ENCODE measurements at places on chromosomes 5 and 9.

GRCh38 chr5:78638423-78638822 is 10.1 kb downstream of the LHFPL2 start:
- no peak for DNase-seq

DNA sequence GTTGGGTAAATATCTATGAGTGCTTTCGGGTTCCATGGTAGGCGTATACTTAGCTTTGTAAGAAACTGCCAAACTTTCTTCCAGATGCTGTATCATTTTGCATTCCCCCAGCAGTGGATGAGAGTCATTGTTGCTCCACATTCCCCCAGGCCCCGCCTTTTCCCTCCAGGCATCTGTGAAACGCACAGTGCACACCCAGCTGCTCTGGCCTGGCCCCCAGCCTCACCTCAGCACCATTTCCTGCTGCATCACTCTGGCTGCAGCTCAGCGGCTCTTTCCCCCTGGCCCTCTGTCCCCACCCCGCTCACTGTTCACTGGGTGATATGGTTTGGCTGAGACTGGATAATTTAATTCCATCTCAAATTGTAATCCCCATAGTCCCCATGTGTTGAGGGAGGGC is 76.6 kb upstream of the SPTLC1 start:
- no peak for DNase-seq

- DNase-seq = no peak
Measured at GRCh38 chr9:120490888-120491595, 88.9 kb downstream of the CDK5RAP2 start.

- DNase-seq = no peak
Measured at GRCh38 chr9:111630964-111631213, 245 bp upstream of the DNAJC25 start.

GRCh38 chr5:134845335-134845851 is 375 bp upstream of the C5orf24 start:
- no peak for DNase-seq

DNA sequence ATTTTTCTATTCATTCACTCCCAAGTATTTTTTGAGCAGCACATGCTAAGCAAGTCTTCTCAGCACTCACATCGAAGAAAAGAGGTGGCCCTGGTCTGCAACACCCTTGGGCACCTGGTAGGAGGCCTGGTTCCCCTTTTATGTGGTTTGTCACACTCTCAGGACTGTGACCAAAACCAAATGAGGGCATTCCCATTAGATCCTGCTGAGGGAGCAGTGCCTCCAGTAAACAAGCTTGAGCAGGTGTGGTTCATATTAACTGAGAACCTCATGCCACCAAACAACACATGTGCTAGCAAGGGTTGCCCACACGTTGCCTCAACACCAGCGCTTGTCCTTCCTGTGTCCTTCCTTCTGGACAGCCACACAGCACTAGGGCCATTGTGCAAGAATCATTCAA is 26.9 kb upstream of the SYK start:
- DNase-seq = no peak

DNA sequence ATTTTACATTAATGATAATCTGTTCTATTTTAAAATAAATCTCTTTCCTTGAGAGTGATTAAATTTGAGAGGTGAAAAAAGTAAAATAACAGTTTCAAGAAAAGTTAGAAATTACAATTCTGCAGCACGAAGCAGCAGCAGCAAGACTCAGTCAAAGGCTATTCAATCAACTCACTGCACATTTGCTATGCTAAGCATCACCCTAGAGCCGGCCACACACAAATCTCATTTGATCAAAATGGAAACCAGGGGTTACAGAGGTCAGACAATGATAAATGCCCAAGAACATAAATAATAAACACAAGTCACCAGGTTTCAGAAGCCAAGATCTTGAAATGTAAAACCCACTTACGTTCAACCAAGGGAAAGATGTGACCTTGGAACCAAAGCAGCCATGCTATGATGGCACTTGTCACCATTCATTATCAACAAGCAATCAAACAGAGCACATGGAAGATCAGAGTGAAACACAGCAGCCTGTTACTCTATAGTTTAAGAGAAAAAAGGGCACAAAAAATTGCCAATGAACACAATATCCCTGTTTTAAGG is 136.0 kb downstream of the EPB41L4A start:
- DNase-seq = no peak

- no peak for DNase-seq
Measured at GRCh38 chr5:79035237-79035636, 34.2 kb downstream of the DMGDH start.

DNA sequence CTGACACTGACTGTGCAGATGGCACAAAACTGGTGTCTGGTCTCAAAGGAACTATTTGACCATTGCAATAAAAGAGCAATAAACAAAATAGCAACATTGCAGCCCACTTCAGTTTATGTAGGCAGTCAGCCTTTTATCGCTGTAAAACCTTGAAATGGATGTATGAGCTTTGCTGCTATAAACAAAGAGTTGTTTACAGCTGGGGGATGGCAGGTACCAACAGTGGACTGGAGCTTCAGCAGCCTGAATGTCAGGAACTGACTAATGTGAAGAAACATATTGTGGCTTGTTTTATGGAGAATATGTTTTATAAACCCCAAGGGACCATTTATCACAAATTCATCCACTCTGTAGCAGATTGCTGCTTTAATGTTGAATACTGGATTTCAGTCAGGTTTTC is 78.0 kb downstream of the PTPRD start:
- DNase-seq = no peak

DNA sequence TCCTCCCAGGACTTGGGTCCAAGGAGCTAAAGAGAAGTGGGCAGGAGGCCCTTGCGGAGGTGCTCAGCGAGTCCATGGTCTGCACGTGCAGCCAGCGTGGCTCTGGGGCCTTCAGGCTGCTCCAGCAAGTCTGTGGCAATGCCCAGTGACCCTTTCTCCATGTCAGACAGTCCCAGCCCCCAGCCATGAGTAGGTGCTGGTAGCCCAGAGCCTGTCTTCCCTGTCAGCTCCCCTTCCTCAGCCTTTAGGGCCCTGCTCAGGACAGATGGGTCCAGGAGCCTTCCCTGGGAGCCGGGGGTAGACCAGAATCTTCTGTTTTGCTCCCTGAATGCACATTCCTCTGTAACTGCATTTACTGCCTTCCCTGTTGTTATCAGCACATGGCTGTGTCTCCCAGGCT is 147.2 kb upstream of the IRX2 start:
- no peak for DNase-seq

GRCh38 chr9:78601957-78602565 is 305.1 kb downstream of the PSAT1 start:
- no peak for DNase-seq

DNA sequence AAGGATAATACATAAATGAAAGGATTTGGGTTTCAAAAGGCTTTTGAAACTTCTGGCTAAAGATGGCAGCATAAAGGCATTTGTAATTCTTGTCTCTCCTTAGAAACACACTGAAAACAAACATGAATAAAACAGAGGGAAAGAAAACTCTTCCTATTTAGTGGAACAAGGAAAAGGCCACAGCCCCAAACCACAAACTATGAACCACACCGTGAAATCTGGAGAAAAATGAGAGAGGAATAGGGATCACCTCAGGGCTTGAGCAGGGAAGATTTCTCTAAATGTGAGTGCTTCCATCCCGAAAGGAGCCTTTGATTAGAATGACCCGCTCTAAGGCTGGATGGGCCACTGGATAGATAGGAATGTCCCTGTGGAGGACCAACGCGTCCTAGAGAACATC is 119.6 kb downstream of the SEC61B start:
- no peak for DNase-seq

DNA sequence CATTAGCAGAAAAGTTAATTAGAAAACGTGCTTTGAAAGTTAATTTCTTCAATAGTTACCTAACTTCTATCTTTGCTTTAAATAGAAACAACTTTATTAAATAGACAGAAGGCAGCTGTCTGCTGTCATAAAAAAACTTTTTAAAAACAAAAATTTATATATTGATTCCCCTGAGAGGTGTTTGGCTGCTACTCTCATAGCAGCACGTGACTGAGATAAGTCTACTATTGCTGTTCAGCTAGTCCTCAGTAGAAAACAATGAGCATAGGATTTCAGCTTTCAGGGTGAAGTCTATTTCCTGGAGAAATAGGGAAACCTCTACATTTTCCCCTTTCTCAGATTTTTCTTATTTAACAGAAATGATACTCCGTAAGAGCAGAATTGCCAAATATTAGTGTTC is 135.0 kb upstream of the FBN2 start:
- DNase-seq = no peak

- peak; percentile 4 for DNase-seq
Measured at GRCh38 chr9:4490705-4491625, 697 bp downstream of the SLC1A1 start.

DNA sequence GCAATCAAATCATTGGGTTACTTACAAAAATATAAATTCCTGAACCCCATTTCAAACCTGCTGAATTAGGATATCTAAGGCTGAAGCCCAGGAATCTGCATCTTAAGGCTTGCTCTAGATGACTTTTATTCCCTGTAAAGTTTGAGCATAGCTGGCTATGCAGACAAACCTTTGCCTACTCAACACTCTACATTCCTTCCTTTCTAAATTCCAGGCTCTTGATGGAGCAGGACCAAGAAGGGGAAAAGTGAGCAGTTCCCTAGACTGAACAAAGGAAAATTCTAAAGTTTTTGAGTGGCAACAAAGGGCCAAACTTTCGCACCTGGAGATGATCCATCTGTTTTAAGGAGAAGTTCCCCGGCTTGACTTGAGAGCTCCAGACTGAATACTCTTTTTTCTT is 9.8 kb upstream of the ADRA1B start:
- DNase-seq = no peak

GRCh38 chr5:98535901-98536300 is 237.6 kb upstream of the RGMB start:
- no peak for DNase-seq

DNA sequence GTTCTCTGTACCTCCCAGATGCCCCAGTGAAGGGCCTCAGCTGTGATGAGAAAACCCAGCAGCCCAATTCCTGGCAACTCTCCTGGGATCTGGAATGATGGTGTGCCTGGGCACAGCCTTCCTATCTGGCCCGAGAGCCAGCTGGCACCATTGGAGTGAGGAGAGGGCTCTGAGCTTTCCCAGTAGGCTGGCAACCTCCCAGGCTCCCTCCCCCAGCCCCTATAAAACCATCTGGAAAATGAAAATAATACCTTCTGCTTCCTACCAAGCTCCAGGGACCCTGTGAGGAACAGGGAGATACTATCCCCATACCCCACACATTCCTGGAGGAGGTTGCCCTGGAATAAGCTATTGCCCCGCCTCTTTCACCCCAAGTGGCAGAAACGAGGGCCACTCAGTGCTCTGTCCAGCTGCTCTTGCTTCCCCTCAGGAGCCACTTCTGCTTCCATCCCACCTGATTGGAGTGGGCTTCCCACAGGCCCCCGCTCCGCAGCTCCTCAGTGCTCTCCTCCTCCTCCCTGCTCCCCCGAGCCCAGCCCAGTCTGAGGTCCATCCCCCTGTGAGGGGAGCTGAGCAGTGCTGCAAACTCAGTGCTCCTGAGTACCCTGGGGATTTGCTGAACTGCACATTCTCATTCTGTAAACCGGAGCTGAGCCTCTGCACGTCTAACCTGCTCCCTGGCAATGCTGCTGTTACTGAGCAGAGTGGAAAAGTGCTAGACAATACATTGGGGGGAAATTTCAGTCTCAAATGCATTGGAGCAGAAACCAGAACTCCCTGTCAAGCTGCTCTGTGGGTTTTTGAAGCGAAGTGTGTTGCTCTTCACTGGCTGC is 74.7 kb downstream of the THBS4 start:
- no peak for DNase-seq

- no peak for DNase-seq
Measured at GRCh38 chr5:28896949-28897348, 1858.6 kb upstream of the CDH9 start.

GRCh38 chr5:135214897-135215616 is 181.0 kb upstream of the PITX1 start:
- DNase-seq = no peak

GRCh38 chr9:114035221-114035844 is 42.8 kb downstream of the AMBP start:
- no peak for DNase-seq

GRCh38 chr5:62143268-62144229 is 162.5 kb upstream of the KIF2A start:
- DNase-seq = no peak

DNA sequence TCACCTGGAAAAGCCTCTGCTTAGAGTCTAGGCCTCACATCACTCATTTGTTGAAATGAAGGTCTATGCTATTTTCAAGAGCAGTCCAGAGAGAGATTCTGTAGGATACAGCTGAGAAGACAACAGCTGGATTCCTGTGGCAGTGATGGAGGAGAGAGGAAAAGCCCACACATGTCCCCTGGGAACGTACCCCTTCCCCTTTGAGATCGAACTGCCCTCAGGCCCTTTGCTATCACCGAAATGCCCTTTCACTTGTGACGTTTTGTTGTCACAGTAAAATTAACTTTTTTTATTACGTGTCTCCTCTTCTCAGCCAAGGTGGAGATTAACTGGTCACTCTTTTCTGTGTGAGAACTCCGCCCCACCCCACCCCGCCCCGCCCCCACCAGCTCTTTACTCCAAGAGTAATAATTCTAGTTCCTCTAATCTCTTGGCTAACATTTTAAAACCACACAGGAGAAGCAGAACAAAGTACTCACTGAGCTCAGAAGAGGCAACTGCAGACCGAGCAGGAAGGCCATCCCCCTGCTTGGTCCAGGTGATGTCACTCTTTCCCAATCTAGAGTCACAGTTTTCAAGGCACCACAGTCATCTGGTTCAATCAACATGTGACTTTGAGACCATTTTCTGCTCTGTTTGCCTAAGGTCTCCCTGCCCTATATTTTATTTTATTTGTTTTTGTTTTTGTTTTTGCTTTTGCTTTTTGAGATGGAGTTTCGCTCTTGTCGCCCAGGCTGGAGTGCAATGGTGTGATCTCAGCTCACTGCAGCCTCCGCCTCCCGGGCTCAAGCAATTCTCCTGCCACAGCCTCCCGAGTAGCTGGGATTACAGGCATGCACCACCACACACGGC is 105.6 kb downstream of the SUSD1 start:
- DNase-seq = no peak

DNA sequence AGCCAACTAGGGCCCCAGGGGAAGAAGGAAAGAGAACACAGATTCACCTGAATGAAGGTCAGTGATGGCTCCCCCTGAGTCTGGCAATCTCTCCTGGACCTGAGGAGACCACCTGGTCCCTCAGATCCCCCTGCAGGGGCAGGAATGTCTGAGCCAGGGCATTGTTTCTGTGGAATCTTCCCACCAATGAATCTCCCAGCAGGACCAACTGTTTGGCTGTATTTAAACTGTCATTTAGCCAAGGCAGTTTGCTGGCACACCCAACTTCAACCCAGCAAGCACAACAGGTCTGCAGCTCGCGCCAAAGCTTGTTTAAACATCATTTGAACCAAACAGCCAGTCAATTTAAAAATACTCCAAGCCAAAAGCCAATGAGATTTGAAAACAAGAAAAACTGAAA is 92.6 kb downstream of the SH3TC2 start:
- no peak for DNase-seq

- peak; percentile 93 for DNase-seq
Measured at GRCh38 chr5:177133096-177133852, at the start of gene NSD1. NSD1 (plus strand) TSS chr5:177133773; CDS start chr5:177135104, 1,331 bp downstream.
